NCI-H1930 (cell line): ENCODE measurements at places on chromosomes 1 and 21.

- no peak for DNase-seq
Measured at GRCh38 chr1:51669272-51669671, 52.4 kb downstream of the OSBPL9 start.

DNA sequence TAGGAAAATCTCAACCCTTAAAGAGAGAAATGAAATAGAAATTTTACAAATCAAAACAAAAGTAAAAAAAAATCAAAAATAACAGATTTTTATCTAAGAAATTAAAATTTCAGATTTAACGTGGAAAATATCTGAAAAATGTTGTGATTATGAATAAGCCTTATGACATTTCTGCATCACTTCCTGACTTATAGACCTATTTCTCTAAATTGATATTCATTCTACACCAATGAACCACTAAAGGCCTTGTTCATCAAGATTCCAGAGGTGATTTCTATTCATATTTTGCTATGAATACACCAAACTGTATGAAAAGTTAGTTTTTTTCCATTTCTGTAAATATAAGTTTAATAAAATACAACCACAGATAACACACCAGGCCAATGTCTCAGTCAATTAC is 261.5 kb downstream of the SMYD3 start:
- DNase-seq, result no peak

DNA sequence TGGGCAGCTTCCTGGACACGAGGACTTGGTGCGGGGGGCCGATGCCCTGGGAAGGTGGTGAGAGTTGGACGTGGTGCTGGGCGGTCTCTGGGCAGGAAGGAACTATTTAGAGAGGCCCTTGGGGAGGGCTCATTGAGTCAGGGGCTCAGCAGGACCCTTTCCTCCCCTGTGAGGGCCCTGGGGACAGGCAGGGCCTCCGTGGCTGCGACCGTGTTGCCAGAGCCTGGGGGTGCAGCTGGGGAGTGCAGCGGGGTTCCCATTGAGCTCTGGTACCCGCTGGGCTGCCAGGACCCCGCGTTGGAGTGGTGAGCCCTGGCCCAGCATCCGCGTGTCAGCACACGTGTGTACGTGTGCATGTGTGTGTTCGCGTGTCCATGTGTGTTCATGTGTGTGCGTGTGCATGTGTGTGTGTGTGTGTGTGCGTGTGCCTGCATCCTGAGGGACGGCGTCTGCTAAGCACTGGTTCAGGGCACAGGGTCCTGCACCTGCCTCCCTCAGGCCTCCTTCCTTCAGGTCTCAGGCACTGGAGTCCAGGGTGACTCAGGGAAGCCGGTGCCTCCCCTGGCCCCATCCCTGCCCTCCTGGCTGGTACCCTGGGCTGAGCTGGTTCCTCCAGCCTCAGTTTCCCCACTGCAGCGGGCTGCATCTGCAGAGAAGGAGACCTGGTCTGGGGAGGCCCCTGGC is 10.7 kb downstream of the RNF223 start:
- no peak for DNase-seq

GRCh38 chr21:43684424-43684823 is 25.1 kb downstream of the RRP1B start:
- no peak for DNase-seq

DNA sequence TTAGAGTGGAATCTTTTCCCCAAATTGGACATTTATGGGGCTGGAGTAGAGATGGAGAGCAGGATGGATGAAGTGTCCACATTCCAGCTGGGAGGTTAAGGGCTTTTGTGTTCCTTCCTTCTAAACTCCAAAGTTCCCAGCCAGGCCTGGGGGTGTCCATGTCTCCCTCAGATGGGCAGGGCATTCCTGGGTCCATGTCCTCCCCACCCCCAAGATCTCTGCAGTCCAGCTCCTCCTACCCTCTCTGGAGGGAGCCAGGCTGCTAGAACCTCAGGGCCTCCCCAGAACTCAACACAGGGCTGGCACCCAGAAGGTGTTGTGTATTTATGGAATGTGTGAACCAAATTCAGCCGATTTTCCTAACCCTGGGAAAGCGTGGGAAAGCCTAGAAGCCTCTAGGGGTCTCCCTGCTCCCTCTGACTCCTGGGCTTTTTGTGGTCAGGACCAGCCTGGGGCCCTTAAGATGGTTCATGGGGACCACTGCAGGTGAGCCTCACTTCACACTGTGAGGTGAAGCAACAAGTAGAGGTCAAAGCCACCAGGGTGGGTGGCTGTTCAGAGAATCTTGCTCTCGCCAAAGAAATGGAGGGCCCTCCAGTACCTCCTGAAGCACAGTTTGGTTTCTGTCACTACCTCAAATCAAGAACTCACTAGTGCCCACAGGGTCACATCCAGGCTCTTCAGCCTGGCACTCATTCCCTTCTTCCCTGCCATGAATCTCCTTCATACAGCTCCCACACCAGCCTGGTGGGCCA is 54.8 kb downstream of the GLIS1 start:
- DNase-seq, result no peak

DNA sequence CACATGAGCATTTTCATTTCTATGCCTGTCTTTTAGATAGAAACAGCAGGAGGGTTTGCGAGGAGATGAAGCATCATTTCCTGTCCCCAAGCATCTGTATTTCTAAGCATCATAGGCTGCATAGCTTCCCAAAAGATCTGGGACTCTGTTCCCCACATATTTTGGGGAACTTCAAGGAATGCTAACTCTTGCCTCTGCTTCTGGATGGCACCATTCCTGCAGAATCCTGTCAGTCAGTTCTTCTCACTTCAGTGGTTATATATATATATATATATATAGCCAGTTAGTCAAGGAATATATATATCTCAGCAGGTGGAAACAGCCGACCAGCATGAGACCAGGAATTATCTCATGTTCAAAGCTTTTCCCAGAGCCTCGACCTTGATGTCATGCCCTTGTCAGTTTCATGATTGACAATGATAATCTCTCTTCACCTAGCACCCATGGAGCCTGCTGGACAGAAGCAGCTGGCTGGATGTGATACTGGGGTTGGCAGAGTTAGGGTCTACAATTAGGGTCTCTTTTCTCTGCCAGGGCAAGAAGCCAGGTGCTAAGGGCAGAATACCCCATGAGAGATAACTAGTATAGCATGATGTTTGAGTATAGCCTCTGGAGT is 2.4 kb downstream of the PFKFB2 start:
- no peak for DNase-seq

DNA sequence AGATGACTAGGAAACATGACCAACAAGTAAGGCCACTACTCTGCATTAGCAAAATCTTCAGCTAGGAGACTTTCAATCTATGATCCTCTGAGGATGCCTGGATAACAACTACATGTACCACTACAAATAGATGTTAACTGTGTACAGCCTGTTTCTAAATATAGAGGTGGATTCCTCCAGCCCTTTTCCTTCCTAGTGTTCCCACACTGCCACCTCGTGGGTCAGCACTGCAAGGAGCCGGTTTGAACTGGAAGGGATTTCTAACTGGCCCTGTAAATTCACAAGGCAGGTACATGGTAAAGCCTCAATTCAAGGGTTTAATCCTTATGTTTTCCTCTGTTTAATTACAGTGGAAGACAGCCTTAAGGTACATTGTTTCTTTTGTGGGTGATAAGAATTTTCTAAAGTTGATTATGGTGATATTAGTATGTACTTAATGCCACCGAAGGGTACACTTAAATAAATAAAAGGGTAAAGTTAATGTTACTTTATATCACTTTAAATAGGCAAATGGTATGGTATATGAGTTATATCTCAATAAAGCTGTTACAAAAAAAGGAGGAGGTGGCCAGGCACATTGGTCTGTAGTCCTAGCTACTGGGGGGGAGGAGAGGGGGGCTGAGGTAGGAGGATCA is 14.4 kb downstream of the SMYD3 start:
- DNase-seq, result peak; percentile 3

- no peak for DNase-seq
Measured at GRCh38 chr21:45943630-45944540, 37.7 kb upstream of the COL6A1 start.

GRCh38 chr1:203655671-203656070 is 29.0 kb downstream of the ATP2B4 start:
- no peak for DNase-seq

- no peak for DNase-seq
Measured at GRCh38 chr1:181577475-181577874, 94.2 kb downstream of the CACNA1E start.

- no peak for DNase-seq
Measured at GRCh38 chr21:35764077-35764476, 296.2 kb downstream of the SETD4 start.

GRCh38 chr1:89649783-89650182 is 16.9 kb downstream of the LRRC8C start:
- no peak for DNase-seq

GRCh38 chr1:111747282-111747734 is 8.1 kb upstream of the INKA2 start:
- DNase-seq, result no peak

DNA sequence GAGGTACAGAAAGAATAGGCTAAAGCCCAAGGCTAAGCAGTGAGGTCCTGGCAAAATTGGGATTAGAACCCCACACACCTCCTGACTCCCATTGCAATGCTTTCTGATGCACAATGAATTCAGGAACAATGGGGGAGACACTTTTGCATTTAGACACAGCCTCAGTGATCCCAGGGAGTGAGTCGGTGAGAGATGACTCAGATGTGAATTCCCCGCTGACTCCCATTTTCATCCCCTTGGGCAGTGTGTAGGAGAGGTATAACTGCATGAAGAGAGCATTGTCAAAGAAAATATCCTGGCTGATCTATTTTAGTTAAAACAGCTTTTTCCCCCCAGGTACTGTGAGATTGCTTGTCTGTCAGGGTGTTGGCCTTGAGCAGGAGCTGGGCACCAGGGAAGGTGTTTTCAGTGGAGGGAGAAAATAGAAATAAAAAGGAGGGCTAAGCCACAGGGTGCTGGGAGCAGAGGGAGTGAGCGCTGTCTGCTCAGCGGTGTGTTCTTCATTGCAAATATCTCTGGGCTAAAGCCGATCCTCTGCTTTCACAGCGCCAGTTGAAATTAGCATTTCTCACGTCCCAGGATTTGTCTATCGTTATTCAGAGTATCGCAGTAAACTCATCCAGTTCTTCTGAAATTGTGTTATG is 247.7 kb upstream of the PTBP2 start:
- no peak for DNase-seq

- no peak for DNase-seq
Measured at GRCh38 chr1:213931836-213932235, 55.9 kb upstream of the PROX1 start.

DNA sequence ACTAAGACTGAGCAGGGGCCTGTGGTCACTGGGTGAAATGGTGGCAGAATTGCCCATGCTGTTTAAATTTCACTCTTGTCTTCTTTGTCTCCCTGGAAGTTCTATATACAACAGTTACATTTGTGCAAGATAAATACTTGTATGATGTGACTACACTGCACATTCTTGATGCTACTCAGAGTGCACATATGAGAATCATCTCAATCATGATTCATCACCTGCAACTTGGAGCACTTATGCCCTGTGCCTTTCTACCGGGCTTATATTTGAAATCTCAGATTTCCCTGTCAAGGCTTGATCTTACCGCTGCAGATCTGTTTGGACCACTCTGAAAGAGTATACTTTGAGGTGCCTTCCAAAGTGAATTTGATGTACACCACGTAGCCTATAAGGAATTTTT is 10.6 kb downstream of the PGM1 start:
- DNase-seq, result no peak

- no peak for DNase-seq
Measured at GRCh38 chr1:53409695-53410094, 49.5 kb upstream of the DMRTB1 start.

DNA sequence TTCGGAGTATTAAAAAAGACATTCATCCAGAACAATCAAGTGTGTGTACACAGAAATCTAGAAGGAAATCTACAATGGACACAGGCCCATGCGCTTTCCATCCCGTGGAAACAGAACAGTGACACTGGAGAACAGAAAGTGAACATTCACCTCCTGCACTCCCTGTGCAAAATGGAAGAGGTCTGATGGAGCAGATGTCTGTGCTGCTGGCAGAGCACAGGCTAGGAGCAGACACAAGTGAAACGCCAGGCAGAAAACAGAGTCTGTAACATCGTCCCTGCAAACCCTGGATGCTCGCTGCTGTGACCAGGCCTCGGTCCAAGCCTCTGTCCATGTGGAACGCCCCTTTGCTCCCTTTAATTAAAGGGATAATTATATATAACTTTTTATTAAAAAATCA is 36.1 kb downstream of the SLC45A1 start:
- DNase-seq, result no peak

- no peak for DNase-seq
Measured at GRCh38 chr1:156608981-156609380, 7.7 kb upstream of the GPATCH4 start.

DNA sequence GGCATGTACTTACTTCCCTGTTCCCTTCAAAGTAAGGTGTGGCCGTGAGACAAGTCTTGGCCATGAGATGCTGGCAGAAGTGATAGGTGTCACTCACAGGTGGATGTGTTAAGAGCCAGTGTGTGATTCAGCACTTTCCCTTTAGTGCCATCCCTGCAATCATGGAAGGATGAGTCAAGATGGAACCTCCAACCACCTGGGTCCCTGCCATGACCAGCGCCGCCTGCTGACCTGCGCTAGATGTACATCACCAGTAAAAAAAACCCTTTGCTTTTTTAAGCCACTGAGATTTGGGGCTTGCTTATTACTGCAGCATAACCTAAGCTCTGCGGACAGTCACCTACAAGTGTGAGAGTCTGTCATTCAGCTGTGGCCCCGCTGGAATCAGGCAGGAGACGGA is 71.7 kb downstream of the TOMM20 start:
- no peak for DNase-seq

- DNase-seq, result no peak
Measured at GRCh38 chr1:209473025-209473424, 110.5 kb upstream of the CAMK1G start.

GRCh38 chr21:33836408-33836807 is 79.2 kb downstream of the ATP5PO start:
- no peak for DNase-seq

- no peak for DNase-seq
Measured at GRCh38 chr1:115158181-115158580, 68.9 kb upstream of the TSPAN2 start.

DNA sequence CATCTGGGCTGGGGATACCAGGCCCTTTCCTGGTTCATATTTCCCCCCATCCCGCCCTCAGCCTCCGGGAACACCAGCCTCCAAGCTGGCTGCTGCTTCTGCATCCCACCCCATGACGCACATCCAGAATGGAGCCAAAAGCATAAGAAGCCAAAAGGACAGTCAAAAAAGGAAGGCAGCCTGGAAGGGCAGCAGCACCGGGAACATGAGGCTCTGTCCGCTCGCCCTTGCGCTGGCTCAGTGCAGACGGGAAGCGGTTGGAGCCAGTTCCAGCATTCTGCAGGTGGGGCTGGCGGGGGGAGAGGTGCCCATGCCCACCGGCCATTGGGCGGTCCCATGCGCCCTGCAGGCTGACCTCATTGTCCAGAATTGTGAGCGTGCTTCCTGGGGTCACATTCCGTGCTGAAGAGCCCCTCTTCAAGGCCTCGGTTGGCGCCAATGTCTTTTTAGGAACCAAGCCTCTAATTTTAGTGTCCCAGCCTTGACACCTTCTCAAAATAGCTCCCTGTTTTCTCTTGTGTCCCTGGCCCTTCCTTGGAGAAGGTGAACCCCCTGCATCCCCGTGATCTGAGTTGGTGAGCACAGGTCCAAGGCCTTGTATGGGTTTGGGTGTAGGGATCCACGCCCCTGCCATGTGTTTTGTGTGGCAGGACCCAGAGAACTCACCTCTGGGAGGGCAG is 28.4 kb upstream of the NPPB start:
- DNase-seq, result no peak

GRCh38 chr1:42767510-42768000 is 506 bp downstream of the C1orf50 start:
- DNase-seq, result no peak
